Caudate nucleus (tissue), 63 donors: ENCODE measurements at places on chromosomes 6 and 20.

GRCh38 chr6:106360989-106361430 lies 493 bp downstream of the CRYBG1 start:
- no peak for DNase-seq

GRCh38 chr6:163437466-163437865 lies 22.9 kb downstream of the QKI start:
- no peak for DNase-seq

GRCh38 chr6:107657755-107658461 lies 166.2 kb downstream of the SCML4 start:
- no peak for DNase-seq

GRCh38 chr20:58700121-58700821 lies 7.7 kb downstream of the NPEPL1 start:
- no peak for DNase-seq

DNA sequence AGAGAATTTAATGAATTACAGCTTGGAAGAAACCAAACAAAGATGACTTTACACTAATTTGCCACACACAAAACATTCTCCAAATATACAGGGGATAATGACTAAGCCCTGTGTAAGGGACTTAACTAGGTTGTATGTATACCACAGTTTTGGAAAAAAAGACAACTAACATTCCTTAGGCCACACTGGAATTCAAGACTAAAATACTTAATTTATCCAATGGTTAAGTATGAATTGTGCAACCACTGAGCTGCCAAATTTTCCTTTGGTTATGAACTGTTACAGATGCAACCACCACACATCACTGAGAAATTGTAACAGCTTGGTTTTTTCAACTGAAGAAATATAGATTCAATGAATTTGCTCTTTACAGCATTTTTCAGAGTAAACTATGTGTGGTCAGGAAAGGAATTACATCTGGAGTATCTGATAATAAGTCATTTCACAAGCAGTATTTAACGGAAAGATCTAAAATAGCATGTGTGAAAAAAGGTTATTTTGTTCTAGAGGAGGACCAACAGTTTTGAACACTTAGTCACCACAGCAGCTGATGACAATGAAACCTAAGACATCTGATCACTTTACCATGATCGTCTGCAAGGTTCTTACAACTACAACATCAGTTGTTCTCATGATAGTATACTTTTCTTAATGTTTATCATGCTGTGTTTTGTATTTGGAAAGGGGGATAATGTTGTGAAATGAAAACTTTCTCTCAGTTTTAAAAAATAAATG lies 318.8 kb downstream of the BCKDHB start:
- DNase-seq = no peak

DNA sequence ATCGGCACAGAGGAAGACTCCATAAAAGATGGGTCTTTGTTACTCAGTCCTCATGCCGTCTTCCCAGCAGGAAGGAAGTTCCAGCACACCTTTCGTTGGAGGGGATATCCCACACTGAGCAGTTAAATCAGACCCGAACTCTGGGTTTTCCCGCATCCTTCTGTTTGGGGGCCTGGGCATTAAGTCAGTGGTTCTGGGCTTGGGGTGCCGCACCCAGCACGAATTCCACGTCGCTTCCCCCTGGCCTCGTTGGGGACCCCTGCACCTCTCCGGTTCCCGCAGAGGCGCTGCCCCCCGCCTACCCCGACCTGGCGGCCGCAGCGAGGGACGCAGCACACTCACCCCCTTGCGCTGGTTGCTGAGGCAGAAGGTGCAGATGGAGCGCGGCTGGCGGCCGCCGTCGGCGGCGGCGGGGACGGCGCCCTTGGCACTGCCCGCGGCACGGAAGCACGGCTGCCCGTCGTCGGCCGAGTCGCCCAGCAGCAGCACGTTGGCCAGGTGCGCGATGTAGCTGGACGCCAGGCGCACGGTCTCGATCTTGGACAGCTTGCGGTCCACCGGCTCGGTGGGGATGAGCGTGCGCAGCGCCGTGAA lies 641 bp downstream of the TCF15 start:
- no peak for DNase-seq
